ENCODE measurements at places on chromosomes 3 and 15.
A peak's percentile ranks its signal among the peaks of the same experiment; 100 is the strongest.

GRCh38 chr3:111781561-111782446 is 77.3 kb upstream of the PHLDB2 start:
- no peak for DNase-seq

DNA sequence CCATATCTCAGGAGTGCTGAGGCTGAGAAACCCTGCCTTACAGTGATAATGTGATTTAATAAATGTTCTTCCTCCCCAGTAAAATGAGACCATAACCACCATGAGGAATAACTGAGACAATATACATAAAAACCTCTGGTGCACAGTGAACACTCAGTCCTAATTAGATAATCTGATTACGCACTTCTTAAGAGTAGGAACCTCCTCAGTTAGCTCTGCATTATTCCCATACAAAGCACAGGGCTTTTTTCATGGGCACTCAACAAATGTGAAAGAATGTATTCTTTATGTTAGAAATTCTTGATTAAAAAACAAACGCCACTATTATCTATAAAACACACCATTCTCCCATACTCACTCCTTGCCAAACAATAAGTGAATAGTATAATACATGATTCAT is 97.0 kb downstream of the TNIK start:
- DNase-seq: no peak

- no peak for DNase-seq
Measured at GRCh38 chr3:136021803-136022202, 56.3 kb downstream of the PPP2R3A start.

DNA sequence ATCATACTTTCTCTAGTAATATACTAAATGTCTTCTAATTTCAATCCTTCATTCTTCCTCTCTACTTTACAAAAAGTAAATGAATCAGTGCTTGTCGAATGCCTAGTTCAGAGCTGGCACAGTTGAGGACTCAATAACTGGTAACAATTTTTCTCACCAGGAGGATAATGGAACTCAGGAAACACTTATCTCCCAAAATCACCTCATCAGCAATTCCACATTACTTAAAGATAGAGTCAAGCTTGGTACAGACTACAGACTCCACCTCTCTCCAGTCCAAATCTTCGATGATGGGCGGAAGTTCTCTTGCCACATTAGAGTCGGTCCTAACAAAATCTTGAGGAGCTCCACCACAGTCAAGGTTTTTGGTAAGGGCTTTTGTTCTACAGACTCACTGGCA is 16.3 kb downstream of the ZBED2 start:
- no peak for DNase-seq

DNA sequence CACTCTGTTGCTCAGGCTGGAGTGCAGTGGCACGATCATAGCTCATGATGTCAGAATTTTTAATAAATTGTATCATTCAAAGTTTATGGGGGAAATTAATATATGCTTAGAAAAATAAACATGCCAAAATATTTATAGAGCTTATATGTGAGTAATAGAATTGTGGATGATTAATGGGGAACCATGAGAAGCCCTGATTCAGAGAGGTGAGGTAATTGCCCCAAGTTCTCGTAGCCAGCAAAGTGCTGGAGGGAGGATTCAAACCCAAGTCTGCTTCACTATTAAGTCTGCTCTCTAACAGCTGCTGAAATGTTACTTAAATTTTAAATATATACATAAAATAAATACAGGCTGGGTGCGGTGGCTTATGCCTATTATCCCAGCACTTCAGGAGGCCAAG is 26.2 kb upstream of the IGF2BP2 start:
- DNase-seq: no peak

- peak; percentile 63 for DNase-seq
Measured at GRCh38 chr3:101635954-101636798, 40.8 kb downstream of the ZBTB11 start.

- no peak for DNase-seq
Measured at GRCh38 chr3:149632225-149632624, 25.6 kb downstream of the WWTR1 start.

DNA sequence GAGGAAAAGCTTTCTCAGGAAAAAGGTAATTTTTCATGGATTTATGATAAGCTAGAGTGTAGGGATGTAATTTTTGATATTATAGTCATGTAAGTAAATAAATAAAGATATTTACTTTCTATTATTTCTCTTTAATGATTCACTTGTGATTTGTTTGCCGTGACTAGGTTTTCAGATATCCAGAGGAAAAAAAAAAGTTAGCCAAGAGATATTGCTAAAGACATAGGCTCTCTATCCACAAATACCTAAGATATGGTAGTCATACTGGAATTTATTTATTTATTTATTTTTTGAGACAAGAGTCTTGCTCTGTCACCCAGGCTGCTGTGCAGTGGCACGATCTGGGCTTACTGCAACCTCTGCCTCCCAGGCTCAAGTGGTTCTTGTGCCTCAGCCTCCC is 59.9 kb downstream of the AP4E1 start:
- DNase-seq: no peak

DNA sequence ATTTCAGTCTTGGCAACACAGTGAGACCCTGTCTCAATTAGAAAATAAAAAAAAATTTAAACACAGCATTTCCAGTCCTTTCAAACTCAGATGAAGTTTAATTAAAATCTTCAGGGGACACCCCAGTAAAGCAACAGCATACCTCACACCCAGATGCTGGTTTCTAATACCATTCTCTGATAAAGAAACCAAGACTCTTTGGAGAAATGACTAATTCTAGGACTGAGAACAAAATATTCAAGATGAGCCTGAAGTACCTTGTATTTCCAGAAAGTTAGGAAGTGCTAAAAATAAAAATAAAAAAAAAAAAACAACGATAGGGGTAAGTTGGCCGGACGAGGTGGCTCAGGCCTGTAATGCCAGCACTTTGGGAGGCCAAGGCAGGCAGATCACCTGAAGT is 14.0 kb upstream of the MAP4 start:
- DNase-seq: no peak

DNA sequence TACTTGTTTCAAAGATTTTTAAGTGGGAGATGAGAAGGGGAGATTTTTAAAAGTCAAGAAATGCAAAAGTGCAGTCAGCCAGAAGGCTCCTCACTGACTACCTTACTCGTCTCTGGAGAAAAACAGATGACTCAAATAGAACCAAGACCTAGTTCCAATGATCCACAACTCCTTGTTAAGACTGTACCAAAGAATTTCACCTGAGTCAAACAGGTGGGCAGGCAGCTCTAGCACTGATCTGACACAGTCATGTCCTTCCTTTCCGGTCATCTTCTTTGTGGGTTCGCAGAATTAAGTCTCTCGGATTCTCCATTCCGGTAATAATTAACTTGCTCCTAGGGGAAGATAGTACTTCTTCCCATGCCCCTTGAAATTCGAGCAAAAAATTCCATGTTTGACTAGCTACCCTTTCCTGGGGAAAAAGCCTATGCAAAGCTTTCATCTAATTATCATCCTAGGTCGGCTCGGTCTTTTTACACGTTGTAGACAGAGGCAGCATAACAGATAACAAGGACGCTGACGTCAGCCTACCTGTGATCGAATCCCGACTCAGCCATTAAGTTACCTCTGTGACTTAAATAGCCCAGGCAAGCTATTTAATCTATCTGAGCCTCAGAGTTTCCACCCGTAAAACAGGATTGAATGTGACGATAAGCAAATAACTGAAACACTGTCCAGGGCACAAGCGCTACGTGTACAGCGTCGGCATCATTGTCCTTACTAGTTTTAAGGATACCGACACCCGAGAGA is 758 bp downstream of the SELENOK start:
- no peak for DNase-seq

GRCh38 chr3:2774481-2775249 is 335.5 kb downstream of the IL5RA start:
- DNase-seq: no peak

- no peak for DNase-seq
Measured at GRCh38 chr3:186847437-186847836, 4.9 kb downstream of the ADIPOQ start.

DNA sequence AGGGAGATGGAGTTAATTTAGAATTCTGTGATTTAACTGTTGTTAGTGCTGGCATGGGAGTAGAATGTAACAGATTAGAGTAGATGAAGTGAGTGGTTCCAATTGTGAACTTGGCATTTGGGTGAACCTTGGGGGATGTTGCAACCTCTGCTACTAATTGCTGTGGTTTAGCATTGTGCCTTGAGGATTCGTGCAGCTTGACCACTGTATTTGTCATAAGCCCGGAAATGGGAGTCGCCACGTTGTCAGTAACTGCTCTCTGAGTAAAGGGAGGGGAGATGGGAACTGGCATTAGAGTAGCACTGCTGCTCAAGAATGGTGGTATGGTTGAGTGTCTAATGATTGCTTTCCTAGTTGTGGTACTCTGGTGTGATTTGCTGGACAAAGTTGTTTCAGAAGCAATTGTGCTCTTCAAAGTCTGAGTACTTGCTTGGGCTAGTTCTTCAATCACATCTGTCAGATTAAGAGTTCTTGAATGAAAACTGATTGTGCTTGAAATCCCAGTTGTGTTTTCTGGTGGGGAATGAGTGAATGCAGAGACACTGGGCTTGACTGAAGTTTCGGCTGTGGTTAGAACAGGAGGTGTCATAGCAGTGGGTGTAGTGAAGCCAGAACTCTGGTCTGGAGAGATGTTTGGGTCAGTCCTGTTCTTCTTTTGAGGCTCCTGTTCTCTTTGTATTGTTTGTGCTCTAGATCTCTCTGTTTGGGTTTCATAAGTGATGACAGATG is 15.4 kb downstream of the IGSF10 start:
- DNase-seq: no peak

GRCh38 chr3:143895805-143896204 is 47.5 kb upstream of the SLC9A9 start:
- DNase-seq: no peak

All from left ventricle myocardium superior (tissue), 1 donor.